ENCODE measurements at places on chromosomes 7 and 10.

DNA sequence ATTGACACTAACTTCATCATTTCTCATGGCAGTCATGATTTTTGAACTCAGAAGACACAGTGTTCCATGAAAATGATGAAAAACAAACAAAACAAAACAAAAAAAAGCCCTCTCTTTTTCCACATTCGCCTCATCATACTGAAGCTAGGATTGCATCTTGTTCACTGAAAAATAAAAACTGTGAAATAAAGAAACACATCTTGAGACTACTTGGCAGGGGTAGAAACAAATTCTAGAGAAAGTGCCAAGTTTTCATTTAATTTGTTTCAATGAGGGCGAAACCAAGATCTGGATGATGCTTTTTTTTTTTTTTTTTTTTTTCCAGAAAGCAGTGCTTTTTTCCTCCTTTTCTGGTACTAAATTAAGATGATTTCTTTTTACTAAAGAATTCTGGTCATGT, 350.4 kb upstream of the ETV1 start:
- DNase-seq, result no peak

GRCh38 chr10:122446668-122447423, 7.6 kb upstream of the ARMS2 start:
- no peak for DNase-seq

GRCh38 chr7:135709508-135709907, 18.5 kb downstream of the SLC13A4 start:
- no peak for DNase-seq

GRCh38 chr7:1810521-1810920, 140.4 kb downstream of the ELFN1 start:
- DNase-seq, result no peak

GRCh38 chr10:71423250-71423649, 26.5 kb downstream of the CDH23 start:
- DNase-seq, result no peak

DNA sequence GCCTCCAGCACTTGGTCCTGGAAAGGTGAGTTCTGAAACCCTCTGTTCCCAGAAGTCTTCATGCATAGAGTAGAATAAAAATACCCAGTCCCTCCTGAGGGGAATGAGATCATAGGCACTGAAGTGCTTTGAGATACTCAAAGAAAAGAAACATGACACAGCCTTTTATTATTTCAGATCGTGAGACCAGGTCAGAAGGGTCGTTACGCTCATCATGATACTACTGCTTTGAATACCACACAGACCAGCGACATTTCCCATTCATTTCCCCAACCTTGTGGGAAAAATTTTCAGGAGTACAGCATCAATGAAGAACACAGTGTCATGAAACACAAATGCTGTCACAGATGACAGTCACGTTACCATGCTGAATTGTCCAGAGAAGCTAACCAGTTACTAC, 15.0 kb downstream of the CLRN3 start:
- DNase-seq, result no peak

- DNase-seq, result no peak
Observed at GRCh38 chr7:98240961-98241673, 10.9 kb downstream of the TECPR1 start.

DNA sequence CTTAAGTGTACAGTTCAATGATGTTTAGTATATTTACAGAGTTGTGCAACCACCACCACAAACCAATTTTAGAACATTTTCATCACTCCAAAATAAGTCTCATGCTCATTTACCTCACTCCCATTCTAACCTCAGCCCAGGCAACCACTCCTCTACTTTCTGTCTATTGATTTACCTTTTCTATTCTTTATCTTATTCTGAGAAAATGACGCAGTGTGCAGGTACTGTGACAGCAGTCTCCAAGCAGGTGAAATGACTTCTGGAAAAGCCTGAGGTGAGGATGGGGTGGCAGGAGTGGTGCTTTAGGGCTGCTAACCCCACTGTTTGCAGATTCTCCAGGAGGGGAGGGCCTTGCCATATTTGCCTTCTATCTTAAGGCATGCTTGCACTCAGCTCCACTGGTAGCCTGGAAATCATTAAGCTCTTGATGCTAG, 39.5 kb downstream of the GARS1 start:
- no peak for DNase-seq

GRCh38 chr10:16742165-16742960, 74.9 kb downstream of the RSU1 start:
- DNase-seq, result no peak

DNA sequence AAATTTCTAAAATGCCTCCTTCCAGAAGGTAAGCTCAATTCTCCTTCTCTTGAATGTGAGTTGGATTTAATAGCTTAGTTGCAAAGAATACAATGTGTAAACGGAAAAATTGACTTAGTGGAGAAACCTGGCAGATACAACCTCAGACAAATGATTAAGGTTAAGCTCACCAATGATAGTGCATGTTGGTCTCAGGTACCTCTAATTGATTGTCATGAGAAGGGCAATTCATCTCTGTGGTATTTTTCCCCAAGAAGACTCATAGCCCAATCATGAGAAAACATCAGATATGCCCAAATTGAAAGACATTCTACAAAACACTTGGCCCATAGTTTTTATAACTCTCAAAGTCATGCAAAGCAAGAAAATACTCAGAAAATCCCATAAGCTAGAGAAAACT, 36.2 kb upstream of the TMEM106B start:
- no peak for DNase-seq

DNA sequence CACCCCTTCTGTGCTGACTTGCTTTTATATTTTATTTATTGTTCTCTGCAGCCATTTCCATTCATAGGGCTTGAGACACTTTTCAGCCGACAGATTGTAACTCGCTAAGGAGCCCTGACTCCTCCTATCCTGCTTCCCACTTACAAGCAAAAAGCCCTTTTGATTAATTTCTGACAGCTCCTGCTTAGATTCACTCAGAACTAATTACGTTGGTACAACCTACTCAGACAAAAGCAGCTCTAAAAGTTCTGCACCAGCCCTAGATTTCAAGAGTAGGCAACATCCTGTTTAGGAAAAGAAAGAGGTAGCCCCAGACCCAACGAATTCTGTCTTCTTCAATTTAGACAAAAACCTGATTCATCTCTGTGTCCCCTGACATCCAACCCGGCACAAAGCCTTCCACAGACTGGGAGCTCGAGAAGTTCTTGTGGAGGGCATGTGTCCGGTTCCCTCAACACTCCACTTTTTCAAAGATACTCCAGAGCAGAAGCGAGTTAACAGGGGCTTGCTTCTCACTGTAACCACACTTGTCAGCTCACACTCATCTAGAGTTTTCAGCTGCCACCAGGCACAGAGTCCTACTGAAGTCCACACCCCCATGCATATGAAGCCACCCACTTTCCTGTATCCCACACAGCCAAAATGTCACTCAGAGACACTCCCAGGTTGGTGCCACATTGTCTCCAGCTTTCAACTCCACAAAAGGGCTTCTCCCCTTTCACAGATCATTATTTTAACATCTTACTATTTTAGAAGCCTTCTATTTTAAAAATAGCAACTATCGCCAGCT, 113.6 kb upstream of the NFE2L3 start:
- DNase-seq, result no peak

DNA sequence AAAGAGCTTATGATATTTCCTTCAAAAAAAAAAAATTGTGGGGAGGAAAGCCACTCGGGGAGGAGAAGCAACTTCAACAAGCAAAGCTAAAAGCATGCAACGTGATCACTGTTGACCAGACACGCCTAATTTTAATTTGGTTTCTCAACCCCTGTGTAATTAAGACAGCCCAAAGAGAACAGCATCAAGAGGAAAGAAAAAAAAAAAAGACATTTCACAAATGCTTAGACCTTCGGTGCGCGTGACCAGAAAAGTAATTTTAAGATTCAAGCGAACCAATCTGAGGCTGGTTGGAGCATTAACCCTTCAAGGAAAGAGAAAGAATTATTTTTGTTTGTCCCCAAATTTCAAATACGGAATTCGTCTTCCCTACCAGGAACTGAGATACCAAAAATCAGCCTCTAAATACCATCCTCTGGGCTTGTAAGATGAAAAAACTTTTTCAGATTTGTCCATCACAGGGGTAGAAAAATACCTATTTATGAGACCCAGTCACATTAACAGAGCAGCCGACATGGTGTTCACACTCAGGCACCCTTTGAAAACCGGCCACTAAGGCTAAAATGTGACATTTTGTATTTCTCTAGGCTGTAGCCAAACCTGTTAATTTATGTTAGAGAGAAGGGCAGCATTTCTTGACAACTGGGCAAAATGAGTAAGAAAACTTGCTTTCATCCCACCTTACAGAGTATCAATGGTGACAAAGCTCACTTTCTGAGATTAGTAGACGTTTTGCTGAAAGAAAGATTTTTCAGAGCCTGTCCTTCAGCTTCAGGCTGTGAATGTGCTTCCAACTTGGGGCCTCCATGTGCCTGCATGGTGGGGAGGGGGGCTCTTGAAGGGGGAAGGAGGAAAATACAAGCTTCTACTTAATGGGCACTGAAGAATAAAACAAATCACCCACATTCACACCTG, 179.9 kb upstream of the KLF14 start:
- DNase-seq, result no peak

DNA sequence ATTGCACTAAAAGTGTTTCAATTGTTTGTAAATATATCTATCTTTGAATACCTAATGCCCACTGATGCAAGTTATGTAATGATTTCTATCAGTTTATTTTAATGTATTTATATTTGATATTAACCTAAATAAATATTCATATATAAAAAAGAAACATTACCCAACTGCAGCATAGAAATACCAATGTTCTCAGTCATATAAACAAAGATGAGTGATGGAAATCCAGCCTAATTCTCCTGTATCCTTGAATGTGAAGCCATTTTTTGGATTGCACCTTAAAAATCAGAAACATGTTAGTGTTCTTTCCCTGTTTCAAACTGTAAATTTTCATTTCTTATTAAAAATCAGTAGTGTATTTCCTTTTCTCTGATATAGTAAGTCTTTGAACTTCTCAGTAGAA, 305.8 kb upstream of the GNAI1 start:
- no peak for DNase-seq

GRCh38 chr10:132708441-132708840, 77.5 kb downstream of the NKX6-2 start:
- no peak for DNase-seq

- no peak for DNase-seq
Observed at GRCh38 chr10:127802531-127803095, 65.6 kb downstream of the FOXI2 start.

DNA sequence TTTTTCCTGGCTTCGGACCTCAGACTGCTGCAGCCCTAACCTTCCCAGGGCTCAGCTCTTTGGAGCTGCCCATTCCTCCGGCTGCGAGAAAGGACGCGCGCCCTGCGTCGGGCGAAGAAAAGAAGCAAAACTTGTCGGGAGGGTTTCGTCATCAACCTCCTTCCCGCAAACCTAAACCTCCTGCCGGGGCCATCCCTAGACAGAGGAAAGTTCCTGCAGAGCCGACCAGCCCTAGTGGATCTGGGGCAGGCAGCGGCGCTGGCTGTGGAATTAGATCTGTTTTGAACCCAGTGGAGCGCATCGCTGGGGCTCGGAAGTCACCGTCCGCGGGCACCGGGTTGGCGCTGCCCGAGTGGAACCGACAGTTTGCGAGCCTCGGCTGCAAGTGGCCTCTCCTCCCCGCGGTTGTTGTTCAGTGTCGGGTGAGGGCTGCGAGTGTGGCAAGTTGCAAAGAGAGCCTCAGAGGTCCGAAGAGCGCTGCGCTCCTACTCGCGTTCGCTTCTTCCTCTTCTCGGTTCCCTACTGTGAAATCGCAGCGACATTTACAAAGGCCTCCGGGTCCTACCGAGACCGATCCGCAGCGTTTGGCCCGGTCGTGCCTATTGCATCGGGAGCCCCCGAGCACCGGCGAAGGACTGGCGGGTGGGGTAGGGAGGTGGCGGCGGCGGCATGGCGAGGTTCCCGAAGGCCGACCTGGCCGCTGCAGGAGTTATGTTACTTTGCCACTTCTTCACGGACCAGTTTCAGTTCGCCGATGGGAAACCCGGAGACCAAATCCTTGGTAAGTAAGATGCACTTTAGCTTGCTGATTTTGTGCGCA, at the start of gene PLXDC2:
PLXDC2 (plus strand) TSS at position 22 of the 820 bp plus-strand sequence.
- no peak for DNase-seq

GRCh38 chr10:116690356-116691322, 51.7 kb downstream of the HSPA12A start:
- DNase-seq, result no peak

- no peak for DNase-seq
Observed at GRCh38 chr7:106072715-106073091, 39.4 kb downstream of the SYPL1 start.

- no peak for DNase-seq
Observed at GRCh38 chr7:36283711-36284130, 105.9 kb upstream of the ANLN start.

GRCh38 chr7:135575296-135575695, 17.6 kb downstream of the NUP205 start:
- no peak for DNase-seq

GRCh38 chr7:92034116-92034515, 93.5 kb downstream of the AKAP9 start:
- DNase-seq, result no peak

GRCh38 chr7:91239171-91239604, 25.0 kb upstream of the FZD1 start:
- no peak for DNase-seq

GRCh38 chr10:101400585-101400984, 46.6 kb downstream of the BTRC start:
- DNase-seq, result no peak

DNA sequence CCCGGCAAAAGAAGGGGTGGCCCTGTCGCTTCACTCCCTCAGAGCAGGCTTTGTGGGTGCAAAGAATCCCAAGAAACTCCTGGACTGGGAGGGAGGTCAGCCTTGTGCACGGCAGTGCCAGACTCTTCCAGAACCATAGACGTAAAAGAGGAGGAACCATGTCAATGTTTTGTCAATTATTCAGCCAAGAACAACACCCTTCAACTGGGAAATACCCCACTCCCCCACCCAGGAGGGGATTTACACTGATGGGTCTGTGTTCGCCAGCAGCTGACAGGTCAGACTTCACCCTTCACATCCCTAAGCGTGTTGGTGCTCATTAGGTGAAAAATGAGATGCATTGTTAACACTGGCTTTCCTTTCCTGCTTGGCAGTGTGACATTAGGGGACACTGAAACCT, 116.8 kb upstream of the BMPER start:
- DNase-seq, result no peak

GRCh38 chr7:66681491-66682349, 53.0 kb downstream of the KCTD7 start:
- peak; percentile 94 for DNase-seq

- DNase-seq, result no peak
Observed at GRCh38 chr7:158329686-158330085, 257.9 kb downstream of the PTPRN2 start.

- no peak for DNase-seq
Observed at GRCh38 chr10:23186697-23187096, 5.4 kb upstream of the PTF1A start.

DNA sequence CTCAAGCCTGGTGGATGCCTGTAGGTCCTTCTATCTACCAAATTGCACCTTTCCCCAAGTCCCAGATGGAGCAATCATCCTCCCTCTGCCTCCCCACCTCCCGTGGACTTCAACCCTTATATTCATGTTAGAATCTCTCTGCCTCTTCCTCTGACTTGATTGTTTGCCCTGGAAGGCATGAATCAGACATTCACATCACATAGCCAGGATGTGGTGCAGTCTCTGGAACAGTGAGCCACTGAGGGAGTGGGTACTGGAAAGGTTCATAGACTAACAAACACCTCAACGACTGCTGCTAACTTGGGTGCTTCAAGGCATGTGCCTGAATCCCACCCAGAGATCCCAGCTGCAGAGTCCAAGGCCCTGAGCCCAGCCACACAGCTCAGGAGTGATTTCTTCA, 494.0 kb downstream of the TNS3 start:
- DNase-seq, result no peak

Data from activated T-helper 1 cell treated with Interleukin-2 at 50 U/mL for 16 hours (primary cell).